ENCODE measurements at places on chromosomes 11 and 22. TPM values are rescaled to one million over a fixed set of nuclear protein-coding genes. Genes with fewer than 3 reads are reported as not detected.
A peak's percentile ranks its signal among the peaks of the same experiment; 100 is the strongest.

GRCh38 chr11:64867748-64868462 is 10.5 kb downstream of the EHD1 start:
- H3K27ac ChIP-seq, result peak overlapping the region; percentile 90
- H3K36me3 ChIP-seq, result peaks cover 17% of the 10 kb centered on the region
- peaks cover 57% of the 10 kb centered on the region for H3K4me1 ChIP-seq
- no peak overlapping the region for H3K4me3 ChIP-seq
- no peak for DNase-seq

DNA sequence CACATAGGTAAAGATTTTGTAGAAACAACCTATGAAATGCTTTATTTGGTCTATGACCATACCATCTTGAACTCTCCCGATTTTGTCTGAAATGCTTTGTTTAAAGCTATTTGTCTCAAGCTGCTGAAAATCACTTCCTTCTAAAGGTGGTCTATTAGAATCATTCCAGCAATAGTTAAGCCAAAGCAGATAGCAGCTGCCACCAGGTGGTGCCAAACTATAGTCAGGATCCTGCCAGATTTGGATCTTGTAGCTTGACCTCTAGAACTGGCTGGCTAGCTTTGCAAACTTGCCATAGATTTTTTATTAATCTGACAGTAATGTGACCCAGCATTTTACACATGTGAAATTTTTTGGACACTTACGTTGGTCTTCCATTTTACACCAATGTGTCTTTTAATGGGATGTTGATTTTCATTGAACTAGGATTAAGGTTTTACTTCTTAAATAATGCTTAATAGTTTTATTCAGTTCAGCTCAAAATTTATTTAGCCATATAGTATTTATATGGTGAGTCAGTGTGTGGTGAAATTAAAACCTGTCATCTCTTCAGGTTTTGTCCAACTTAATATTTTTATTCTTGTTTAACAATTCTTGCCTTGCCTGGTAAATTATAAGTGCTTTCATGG is 19.7 kb downstream of the CTR9 start:
- peak overlapping the region; percentile 6 for H3K27ac ChIP-seq
- H3K4me3 ChIP-seq, result no peak overlapping the region
- H3K36me3 ChIP-seq, result peaks cover 59% of the 10 kb centered on the region
- H3K4me1 ChIP-seq, result peaks cover 3% of the 10 kb centered on the region

GRCh38 chr11:61983419-61983818 is 16.0 kb upstream of the FTH1 start:
- no peak overlapping the region for H3K4me3 ChIP-seq
- no peak overlapping the region for H3K27ac ChIP-seq
- H3K27me3 ChIP-seq, result no peaks in the 10 kb centered on the region
- DNase-seq, result peak; percentile 16

- H3K27ac ChIP-seq, result no peak overlapping the region
- DNase-seq, result no peak
- H3K36me3 ChIP-seq, result peaks cover 29% of the 10 kb centered on the region
Measured at GRCh38 chr11:77384571-77384970, 83.1 kb upstream of the GDPD4 start.

DNA sequence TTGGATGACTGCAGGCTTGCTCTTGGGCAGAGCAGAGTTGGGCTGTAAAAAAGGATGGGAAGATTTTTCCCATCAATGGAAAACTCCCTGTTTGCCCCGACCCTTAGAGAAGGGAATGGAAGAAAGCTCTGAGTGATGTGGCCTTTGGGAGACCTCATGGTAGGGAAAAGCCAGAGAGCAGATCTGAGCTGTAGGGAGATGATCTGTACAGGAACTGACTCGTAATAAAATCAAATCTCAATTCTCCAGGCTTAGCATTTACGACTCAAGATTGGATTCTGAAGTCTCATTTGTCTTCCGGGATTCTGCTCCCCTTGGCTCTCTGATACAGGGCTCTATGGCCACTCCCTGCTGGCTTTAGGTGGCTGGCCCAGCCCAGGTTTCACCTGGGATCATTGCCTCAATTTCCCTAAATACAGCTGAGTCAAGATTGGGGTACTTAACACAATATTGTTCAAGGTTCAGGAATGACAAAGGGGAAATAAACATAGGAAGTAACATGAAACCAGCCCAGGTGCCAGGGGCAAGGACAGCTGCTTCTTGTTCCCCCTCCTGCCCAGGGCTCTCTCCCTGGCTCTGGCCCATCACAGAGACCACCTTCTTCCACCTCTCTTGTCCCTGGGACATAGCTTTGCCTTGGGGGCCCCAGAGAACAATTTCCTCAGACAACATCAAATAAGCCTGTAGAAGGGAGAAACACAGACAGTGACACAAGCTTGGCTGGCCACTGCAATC is 38.4 kb upstream of the THY1 start:
- H3K27ac ChIP-seq, result peak overlapping the region; percentile 92
- H3K36me3 ChIP-seq, result peaks cover 3% of the 10 kb centered on the region
- DNase-seq, result no peak
- peaks cover 26% of the 10 kb centered on the region for H3K4me1 ChIP-seq
- no peak overlapping the region for H3K4me3 ChIP-seq

DNA sequence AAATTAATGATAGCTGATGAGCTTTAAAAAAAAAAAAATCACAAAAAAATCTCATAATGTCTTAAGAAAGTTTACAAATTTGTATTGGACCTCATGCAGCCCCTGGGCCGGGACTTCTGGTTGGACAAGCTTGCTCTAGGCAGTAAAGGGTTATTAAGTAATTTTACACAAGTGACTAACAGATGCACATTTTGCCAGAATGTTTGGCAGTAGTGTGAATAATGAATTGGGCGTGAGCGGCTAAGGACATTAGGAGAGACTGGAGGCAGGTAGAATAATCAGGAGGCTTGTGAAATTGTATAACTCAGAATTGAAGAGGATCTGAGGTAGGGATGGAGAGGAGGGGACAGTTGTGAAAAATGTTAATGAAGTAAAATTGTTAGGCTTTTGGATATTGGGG is 77.4 kb downstream of the HIPK3 start:
- no peak overlapping the region for H3K27ac ChIP-seq
- H3K27me3 ChIP-seq, result no peaks in the 10 kb centered on the region
- no peak for DNase-seq
- no peak overlapping the region for H3K4me3 ChIP-seq
- peaks cover 12% of the 10 kb centered on the region for H3K36me3 ChIP-seq
- peaks cover 7% of the 10 kb centered on the region for H3K4me1 ChIP-seq

OR51B5 gene
- total RNA-seq, result 1.1 TPM

- no peak for DNase-seq
- no peak overlapping the region for H3K27ac ChIP-seq
- no peak overlapping the region for H3K4me3 ChIP-seq
- peaks cover 3% of the 10 kb centered on the region for H3K27me3 ChIP-seq
- peaks cover 2% of the 10 kb centered on the region for H3K4me1 ChIP-seq
Measured at GRCh38 chr11:70467201-70468085, 69.1 kb downstream of the CTTN start.

SERPING1 gene
- total RNA-seq, result 136 TPM

- H3K27me3 ChIP-seq, result no peaks in the 10 kb centered on the region
- peaks cover 44% of the 10 kb centered on the region for H3K4me1 ChIP-seq
- DNase-seq, result no peak
- H3K4me3 ChIP-seq, result peak overlapping the region; percentile 98
- H3K27ac ChIP-seq, result peak overlapping the region; percentile 99
Measured at GRCh38 chr11:83284501-83285150, 1.5 kb downstream of the CCDC90B start.

GRCh38 chr22:36160499-36160942 is at the start of gene APOL3:
APOL3 (minus strand) TSS chr22:36160755; CDS start chr22:36149055, 11,700 bp downstream.
- no peak for DNase-seq
- no peaks in the 10 kb centered on the region for H3K27me3 ChIP-seq
- H3K27ac ChIP-seq, result no peak within 1 kb of the TSS
- no peaks in the 10 kb centered on the region for H3K36me3 ChIP-seq
- no peak within 1 kb of the TSS for H3K4me3 ChIP-seq

PGA4 gene
- not detected for total RNA-seq

- peaks cover 35% of the 10 kb centered on the region for H3K4me1 ChIP-seq
- peaks cover 40% of the 10 kb centered on the region for H3K27me3 ChIP-seq
- no peaks in the 10 kb centered on the region for H3K36me3 ChIP-seq
- DNase-seq, result peak; percentile 60
- peak overlapping the region; percentile 84 for H3K4me3 ChIP-seq
Measured at GRCh38 chr22:33922349-33922681, 2.0 kb upstream of the LARGE1 start.

DNA sequence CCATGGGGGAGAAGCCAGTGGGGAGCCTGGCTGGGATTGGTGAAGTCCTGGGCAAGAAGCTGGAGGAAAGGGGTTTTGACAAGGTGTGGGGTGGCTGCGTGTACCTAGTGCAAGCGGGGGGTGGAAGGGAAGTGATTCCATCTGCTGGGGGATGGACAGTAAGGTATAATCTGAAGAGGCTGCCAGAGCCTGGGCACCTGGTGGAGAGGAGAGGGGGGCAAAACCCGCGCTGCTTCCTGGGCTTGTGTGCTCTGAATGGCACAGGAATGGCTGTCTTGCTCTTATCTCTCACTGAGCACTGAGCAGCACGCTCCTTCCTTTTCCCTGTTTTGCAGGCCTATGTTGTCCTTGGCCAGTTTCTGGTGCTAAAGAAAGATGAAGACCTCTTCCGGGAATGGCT is 988 bp downstream of the BANF1 start:
- peaks cover 23% of the 10 kb centered on the region for H3K4me1 ChIP-seq
- no peaks in the 10 kb centered on the region for H3K27me3 ChIP-seq
- H3K27ac ChIP-seq, result peak overlapping the region; percentile 90
- peak overlapping the region; percentile 97 for H3K4me3 ChIP-seq
- no peak for DNase-seq

GRCh38 chr11:27213232-27213660 is 149.8 kb downstream of the CCDC34 start:
- peak overlapping the region; percentile 85 for H3K27ac ChIP-seq
- H3K4me1 ChIP-seq, result peaks cover 42% of the 10 kb centered on the region

GRCh38 chr11:111352231-111352746 is 26.8 kb downstream of the POU2AF1 start:
- peaks cover 16% of the 10 kb centered on the region for H3K27me3 ChIP-seq
- H3K36me3 ChIP-seq, result no peaks in the 10 kb centered on the region
- no peak overlapping the region for H3K4me3 ChIP-seq
- peaks cover 13% of the 10 kb centered on the region for H3K4me1 ChIP-seq
- H3K27ac ChIP-seq, result no peak overlapping the region

- H3K36me3 ChIP-seq, result no peaks in the 10 kb centered on the region
- H3K27ac ChIP-seq, result no peak overlapping the region
- no peak overlapping the region for H3K4me3 ChIP-seq
- no peak for DNase-seq
- peaks cover 48% of the 10 kb centered on the region for H3K4me1 ChIP-seq
Measured at GRCh38 chr11:76151556-76152085, 54.7 kb downstream of the WNT11 start.

- no peak for DNase-seq
- H3K4me1 ChIP-seq, result no peaks in the 10 kb centered on the region
- no peaks in the 10 kb centered on the region for H3K36me3 ChIP-seq
- H3K4me3 ChIP-seq, result no peak overlapping the region
- H3K27me3 ChIP-seq, result peaks cover 1% of the 10 kb centered on the region
- no peak overlapping the region for H3K27ac ChIP-seq
Measured at GRCh38 chr22:30270832-30271231, 4.2 kb upstream of the OSM start.

DNA sequence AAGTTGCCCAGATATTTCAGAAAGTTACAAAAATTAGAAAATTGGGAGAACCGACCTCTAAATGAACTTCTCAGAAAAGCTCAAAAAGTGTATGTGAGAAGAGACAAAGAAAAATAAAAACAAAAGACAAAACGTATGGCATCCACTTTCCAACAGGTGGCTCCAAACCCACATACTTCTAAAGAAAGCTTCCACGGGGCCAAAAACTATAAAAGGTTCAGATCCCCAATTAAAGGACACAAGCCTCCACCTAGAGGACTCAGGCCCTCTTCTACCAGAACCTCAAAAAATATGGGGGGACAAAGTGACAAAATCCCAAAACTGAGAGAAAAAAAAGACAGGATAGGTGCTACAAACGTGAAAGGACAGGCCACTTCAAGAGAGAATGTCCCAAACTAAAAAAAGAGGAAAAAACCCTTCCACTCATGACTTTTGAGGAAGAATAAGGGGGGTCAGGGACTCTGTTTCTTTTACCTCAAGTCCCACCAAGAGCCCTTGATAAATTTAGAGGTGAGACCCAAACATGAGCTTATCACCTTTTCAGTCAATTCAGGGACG is 8.8 kb downstream of the SCGB2A1 start:
- H3K27ac ChIP-seq, result no peak overlapping the region
- H3K36me3 ChIP-seq, result no peaks in the 10 kb centered on the region
- no peaks in the 10 kb centered on the region for H3K4me1 ChIP-seq
- H3K4me3 ChIP-seq, result no peak overlapping the region
- H3K27me3 ChIP-seq, result peaks cover 30% of the 10 kb centered on the region
- no peak for DNase-seq

DNA sequence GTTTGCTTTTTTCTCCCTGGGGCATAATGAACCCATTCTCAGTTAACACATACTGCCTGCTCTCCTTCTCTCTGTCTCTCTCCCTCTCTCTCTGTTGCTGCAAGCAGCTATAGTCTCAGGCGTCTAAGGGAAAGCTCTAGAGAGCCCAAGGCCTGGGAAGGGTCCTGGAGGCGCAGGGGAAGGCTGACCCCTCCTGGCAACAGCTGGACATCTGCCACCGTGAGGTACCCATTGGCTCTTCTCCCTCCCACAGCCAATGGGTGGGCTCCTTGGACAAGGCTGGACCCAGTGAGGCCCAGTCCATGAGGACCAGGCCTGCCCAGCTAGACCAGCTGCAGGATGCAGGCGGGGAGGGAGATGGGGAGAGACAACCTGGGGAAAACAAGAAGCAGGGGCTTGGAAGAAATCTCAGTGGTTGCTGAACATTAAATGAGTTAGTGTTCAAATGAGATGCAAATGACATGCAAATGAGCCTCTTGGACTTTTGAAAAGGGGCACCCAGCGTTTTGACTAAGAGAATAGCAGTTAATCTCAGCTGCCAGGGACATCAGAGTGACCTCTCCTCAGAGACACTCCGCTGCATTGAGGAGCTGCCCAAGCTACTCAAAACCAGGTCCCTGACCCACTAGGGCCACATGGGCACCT is 349.7 kb downstream of the BUD13 start:
- H3K27me3 ChIP-seq, result peaks cover 40% of the 10 kb centered on the region
- no peak overlapping the region for H3K27ac ChIP-seq
- H3K4me1 ChIP-seq, result peaks cover 11% of the 10 kb centered on the region
- DNase-seq, result no peak
